ENCODE measurements at places on chromosomes 1 and 21. TPM values are rescaled to one million over a fixed set of nuclear protein-coding genes. Genes with fewer than 3 reads are reported as not detected.

DNA sequence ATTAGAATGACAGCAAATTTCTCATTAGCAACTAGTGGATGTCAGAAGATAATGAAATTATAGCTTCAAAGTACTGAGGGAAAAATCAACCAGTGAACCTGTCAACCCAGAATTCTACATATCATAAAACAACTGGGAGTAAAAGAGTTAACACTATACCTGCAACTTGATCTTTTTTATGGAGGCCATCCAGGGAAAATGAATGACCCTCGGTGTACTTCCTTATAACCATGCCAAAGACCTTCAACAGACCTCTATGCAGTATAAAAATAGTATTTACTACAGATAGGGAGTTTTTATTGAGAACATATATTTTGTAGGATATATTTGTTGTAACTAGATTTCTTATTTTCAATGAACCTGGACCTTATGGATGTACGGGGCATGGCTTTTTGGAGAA, 392.5 kb upstream of the ZRANB2 start:
- no peak for DNase-seq

DNA sequence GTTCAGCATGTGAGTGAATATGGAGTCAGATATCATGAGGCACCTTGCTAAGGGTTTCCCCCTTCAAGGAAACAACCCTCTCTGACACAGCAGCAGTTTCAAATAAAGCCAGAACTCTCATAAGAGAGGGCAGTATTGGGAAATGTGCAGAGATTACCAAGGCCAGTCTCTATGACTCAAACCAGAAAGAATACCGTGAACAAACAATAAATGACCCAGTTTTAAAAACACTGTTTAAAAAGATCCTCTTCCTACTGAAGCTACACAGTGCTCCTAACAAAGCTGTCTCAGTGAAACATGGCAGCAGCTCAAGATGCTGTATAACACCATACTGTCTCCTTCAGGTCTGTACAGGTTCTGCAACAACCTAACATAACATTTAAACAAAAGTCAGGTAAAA, 102.6 kb downstream of the KIAA0319L start:
- no peak for DNase-seq

- DNase-seq, result peak; percentile 65
Measured at GRCh38 chr21:38773099-38774061, 32.3 kb upstream of the ETS2 start.

TP73 gene
- polyA plus RNA-seq, result 0.76 TPM

- DNase-seq, result no peak
Measured at GRCh38 chr1:216144661-216145450, 278.4 kb downstream of the USH2A start.

Data from muscle of arm (tissue), 14 donors.